ENCODE measurements at places on chromosomes 4 and X.

DNA sequence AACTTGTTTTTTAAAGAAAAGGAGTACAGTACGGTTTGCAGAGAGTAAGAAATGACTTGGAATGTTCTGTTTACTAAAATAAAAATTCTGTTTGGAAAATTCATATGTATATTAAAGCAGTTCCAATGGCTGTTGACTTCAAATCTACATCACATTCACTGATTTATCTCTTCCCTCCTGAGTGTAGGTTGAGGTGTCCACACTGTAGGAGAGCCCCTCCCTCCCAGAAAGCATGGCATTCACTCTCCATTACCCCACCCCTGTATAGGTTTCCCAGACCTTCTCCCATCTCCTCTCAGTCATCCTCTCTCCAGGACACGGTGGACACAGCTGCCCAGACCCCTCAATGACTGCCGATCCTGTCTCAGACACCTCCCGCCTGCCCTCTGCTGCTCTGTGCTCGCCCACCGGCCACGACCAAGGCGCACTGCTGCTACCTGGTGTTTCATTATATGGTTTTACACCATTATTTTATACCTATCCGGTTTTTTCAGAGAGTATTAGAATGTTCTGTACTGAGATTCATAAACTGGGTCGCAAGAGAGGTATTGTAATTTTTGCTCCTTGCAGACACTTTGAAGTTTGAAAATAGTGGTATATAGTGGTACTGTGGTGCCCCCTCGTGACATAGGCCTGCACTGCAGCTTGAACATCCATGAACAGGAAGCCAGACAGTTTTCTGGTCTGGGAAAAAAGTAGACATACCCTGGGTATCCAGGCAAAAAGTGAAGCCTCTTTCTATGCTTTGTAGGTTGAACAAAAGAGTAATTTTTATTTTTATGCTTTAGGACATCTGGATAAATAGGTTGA, 38.8 kb upstream of the BEX4 start:
- DNase-seq = peak; percentile 42

GRCh38 chrX:4642114-4642513, 928.7 kb upstream of the PRKX start:
- DNase-seq = no peak

DNA sequence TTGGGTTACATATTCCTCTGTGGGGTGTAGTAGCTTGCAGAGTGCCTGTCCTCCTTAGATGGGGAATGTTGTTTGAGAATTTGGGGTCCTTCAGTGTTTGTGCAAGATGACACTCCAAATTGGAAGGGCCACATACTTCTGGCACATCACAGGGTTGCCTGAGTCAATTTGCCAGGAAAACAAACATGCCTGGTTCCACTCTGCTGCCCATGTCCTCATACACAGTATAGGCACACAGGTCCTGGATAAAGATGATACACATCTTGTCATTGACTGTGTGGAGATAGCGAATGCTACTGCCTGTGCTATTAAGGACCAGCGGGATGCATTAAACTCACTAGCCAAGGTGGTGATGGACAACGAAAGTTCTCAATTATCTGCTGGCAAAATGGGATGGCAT, 11.2 kb upstream of the LAP3 start:
- DNase-seq = no peak

GRCh38 chr4:61531188-61531587, 331.1 kb downstream of the ADGRL3 start:
- no peak for DNase-seq

DNA sequence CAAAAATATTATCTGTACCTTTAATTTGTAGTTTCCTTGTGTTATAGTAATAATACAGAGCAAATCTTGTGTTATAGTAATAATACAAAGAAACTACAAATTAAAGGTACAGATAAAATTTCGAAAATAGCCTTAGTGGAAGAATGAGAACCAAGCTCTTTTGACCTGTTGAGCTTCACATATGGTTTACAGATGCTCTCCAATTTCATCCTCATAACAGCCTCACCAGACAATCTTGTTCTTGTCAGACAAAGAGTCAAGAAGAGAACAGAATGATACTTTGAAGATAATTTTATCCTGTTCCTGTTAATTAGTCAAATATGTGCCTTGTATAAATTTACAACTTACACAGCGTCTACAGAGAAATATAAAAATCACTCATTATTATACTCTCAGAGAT, 12.8 kb downstream of the ATXN3L start:
- DNase-seq = no peak

- peak; percentile 26 for DNase-seq
These were observed 141.1 kb downstream of the MOSPD2 start for GRCh38 chrX:15014281-15014680.

DNA sequence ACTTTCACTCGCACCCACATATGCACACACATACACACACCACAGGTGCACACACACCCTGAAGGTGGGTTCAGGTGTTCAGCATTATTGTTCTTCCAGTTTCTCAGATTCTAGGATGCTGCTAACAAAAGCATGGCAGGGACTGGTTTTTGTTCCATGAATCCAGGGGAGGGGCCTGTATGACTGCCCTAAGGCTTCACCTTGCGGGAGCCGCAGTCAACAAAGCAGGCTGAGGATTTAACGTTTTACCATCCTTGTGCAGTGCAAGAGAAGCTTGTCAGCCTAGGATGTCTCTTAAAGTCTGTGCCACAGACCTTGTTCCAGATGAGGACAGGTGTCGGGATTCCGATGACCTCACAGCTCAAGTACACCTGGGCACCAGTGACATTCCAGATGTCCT, 61.8 kb downstream of the POLR2B start:
- DNase-seq = no peak

GRCh38 chr4:154304679-154305078, 186.9 kb downstream of the DCHS2 start:
- no peak for DNase-seq

GRCh38 chr4:165763640-165764039, 109.4 kb upstream of the TLL1 start:
- no peak for DNase-seq

DNA sequence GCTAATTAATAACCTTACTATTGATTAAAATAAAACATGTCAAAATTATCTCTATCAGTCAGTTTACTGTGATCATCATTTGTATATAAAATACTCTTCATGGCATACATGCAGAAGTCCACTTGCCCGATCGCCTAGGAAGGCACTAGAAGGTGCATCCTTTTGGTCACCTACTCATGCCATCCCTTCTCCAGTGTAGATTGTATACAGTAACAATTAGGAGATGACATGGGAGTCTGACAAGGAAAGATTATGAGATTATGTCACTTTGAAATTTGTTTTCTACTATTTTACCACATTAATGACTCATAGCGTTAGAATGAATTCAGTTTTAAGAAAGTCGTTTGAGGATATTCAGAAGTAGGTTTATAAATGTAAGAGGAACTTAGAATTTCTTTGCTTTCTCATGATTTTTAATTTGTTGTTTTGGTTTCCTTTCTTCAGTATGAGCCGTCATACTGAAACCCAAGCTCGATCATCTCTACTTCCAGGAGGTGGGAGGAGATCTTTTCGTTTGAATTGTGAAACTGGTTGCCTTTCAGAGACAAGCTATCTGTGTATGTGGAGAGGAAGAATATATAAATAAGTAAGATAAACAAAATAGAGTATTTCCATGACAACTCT, 51.1 kb upstream of the UNC5C start:
- DNase-seq = no peak

GRCh38 chrX:102835504-102836146, 101.4 kb upstream of the RAB40AL start:
- peak; percentile 42 for DNase-seq
